ENCODE measurements at places on chromosomes 6 and 20.

DNA sequence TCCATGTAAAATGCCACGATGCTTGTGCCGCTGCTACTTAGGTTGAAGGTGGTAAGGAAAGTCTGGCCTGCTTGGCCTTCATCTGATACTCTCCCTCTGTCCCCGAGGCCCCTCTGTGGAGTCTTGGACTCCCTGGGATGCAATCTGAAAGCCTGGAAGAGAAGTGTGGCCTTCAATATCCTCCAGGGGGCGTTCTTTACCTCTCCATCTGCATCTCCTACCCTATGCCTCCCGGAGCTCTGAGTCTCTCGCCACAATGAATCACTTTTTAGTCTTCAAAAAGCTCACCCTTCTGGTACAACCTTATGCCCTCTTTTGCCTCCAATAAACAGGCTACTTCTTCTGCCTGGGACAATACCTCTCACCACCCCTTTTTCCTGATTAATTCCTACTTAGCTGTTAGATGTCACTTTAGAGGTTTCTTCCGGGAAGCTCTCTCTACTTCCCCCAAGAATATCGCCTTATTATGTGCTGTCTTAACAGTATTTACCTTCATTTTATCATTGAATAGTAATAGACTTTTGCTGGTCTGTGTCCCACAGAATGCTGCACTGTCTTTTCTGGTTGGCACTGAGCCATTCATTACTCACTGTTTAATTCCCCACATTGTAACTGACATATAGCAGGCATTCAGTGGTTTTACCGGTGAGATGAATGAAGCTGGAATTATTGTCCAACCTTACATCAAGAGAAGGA lies 13.9 kb upstream of the ATG5 start:
- peak; percentile 19 for DNase-seq
- no peaks in the 10 kb centered on the region for H3K36me3 ChIP-seq
- H3K27ac ChIP-seq = no peak overlapping the region

DNA sequence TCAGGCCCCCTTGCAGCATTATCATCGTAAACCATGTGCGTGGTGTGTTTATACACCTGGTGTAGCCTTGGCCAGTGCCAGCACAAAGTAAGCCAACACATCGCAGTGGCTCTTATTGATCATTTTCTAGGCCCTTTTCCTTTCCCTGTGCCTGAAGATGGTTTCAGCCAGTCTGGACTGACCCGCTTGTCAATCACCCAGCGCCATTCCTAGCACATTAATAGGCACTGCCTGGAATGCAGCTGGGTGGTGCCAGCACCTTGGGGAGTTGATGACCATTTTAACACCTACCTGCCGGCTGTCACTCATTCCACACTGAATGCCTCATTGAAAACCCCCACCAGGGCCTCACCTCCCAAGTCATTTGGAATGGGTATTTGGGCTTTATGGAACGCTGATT lies 4.9 kb upstream of the UQCC2 start:
- H3K36me3 ChIP-seq = no peaks in the 10 kb centered on the region
- no peak overlapping the region for H3K27ac ChIP-seq
- H3K4me3 ChIP-seq = no peak overlapping the region
- H3K27me3 ChIP-seq = no peaks in the 10 kb centered on the region

DNA sequence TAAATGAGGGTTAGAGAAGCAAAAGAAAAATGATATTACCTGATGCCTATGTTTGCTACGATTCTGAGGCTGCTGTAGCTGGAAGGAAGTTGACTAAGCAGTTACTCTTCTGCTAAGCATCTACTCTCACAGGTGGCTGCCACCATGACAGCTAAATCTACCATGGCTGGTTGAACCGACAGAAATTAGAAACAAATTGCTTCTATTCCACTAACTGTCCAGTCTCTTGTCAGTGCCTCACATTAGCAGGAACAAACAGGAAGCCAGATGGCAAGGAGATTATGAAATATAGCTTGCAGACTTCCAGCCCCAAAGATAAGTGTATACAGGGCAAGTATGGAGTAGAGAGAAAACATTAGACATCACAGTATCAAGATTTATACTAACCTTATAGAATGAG lies 59.4 kb upstream of the TMEM200A start:
- H3K36me3 ChIP-seq = no peaks in the 10 kb centered on the region
- no peaks in the 10 kb centered on the region for H3K27me3 ChIP-seq
- DNase-seq = no peak
- no peaks in the 10 kb centered on the region for H3K4me1 ChIP-seq
- no peak overlapping the region for H3K27ac ChIP-seq
- no peak overlapping the region for H3K4me3 ChIP-seq

- peaks cover 14% of the 10 kb centered on the region for H3K4me1 ChIP-seq
- H3K27me3 ChIP-seq = no peaks in the 10 kb centered on the region
- peak overlapping the region; percentile 93 for H3K4me3 ChIP-seq
Observed at GRCh38 chr20:50730765-50731054, 670 bp upstream of the PARD6B start.

GRCh38 chr6:106825156-106825555 lies 149.4 kb downstream of the CD24 start:
- H3K36me3 ChIP-seq = no peaks in the 10 kb centered on the region
- no peak for DNase-seq
- H3K27ac ChIP-seq = no peak overlapping the region

DNA sequence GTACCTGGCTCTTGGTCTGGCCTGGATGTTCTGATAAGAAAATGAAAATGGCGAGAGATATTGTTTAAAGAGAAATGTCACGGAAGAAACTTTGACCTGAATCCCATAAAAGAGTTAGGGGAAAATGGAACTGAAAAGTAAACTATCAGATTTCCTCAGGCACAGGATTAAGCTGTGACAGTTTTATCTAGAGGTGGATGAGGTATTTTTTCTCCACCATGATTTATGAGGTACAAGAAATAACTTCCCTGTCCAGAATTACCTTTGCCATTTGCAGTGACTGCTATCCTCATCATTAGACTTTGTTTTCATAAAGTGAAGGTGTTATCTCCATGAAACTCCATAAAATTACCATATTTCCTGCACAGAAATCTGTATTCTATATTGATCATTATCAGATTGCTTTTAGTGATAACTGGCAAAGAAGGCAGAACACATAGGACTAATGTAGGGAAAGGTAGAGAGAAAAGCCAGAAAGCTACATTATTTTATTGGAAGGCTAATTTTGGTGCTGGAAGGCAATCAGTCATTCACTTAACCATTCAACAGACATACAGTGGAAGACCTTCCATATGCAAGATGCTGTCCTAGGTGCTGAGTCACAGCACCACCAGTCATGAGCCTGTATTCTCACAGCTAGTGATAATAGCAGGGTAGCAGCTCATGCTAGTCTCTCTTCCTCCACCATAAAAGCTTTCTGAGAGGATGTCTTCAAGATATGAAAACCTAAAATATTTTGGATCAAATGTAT lies 427.3 kb upstream of the CITED2 start:
- H3K36me3 ChIP-seq = no peaks in the 10 kb centered on the region
- H3K4me3 ChIP-seq = no peak overlapping the region

DNA sequence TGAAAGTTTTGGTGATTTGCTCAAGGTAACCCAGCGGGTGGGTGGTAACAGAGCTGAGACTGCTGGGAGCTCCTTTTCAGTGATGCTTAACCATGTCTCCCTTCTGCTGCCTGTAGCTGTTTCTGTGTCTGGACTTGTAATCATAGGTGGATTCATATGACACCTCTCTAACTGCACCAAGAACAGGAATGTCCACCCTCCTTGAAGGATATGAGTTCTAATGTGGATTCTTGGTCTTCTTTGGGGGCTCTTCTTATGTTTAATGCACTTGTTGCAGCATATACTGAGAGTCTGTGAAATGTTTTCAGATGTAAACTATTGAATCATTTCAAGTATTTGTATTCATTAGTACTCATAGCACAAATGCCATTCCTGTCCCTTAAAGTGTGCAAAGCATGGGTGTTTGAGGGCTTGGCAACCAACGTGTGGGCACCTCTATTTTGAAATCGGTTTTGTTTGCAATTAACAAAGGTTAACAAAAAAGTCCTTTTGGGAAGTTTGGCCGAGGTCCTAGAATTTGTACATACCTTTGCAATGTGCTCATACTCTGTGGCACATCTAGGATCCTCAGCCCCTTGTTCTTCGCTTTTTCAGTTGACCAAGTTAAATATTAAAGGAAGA lies 138.0 kb downstream of the SOX4 start:
- H3K27ac ChIP-seq = no peak overlapping the region
- no peak overlapping the region for H3K4me3 ChIP-seq
- H3K36me3 ChIP-seq = no peaks in the 10 kb centered on the region

GRCh38 chr6:11428895-11429294 lies 108.7 kb upstream of the TMEM170B start:
- peak overlapping the region; percentile 70 for H3K27ac ChIP-seq
- H3K4me3 ChIP-seq = no peak overlapping the region
- H3K27me3 ChIP-seq = no peaks in the 10 kb centered on the region
- H3K36me3 ChIP-seq = no peaks in the 10 kb centered on the region
- peaks cover 44% of the 10 kb centered on the region for H3K4me1 ChIP-seq

DNA sequence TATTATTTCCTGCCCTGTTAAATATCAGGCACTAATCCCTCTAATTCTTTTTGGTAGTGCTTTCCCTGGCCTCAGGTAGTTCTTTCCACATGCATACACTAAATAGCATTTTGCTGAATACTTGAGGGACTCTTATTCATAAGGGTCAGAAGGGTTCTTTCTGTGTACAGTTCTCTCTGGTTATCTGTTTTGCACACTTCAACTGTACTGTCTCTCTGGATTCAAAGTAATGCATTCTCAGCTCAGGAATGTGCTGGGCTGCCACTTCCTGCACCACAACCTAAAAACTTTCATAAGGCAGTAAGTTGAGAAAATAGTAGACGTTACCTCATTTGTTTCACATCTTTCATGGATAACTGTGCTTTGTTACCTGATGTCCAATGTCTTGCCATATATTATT lies 32.1 kb downstream of the C6orf141 start:
- DNase-seq = no peak
- H3K4me3 ChIP-seq = no peak overlapping the region
- no peak overlapping the region for H3K27ac ChIP-seq
- no peaks in the 10 kb centered on the region for H3K4me1 ChIP-seq
- no peaks in the 10 kb centered on the region for H3K27me3 ChIP-seq

DNA sequence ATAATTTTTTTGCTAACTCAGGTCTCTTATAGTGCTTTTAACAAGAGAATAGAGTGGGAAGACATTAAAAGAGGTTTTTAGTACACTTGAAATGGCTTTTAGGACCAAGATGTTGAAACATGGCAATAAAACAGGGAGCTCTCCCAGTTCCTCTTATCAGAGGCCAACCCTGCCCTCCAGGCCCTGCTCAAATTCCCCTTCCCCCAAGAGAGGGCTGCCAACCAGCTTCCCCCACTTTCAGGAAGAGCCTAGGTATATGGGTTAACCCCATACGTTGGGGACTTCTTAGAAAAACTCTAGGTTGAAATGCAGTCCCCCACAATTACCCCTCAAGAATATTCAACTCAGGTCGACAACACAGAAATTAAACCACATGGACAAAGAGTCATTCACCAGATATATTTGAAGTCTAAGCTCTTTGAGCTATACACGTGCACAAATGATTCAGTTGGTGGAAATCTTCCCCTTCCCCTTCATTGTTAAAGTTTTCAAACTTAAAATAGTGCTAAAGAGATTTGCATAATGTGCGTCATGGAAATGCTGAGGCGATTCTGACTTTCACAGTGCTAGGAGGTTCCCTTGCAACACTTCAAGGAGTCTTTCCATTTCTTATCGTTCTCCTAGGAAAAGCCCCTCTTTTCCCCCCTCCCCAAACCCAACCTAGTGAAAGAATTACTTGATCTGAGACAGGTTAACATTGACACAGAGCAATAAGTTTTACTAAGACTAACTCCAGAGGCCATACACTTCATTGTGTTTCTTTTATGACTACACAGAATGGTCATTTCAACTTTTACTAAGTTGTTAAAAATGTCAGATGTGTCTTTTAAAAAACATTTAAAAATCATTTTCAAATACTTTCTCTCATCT lies 49.8 kb upstream of the ENPP5 start:
- H3K36me3 ChIP-seq = no peaks in the 10 kb centered on the region
- peaks cover 5% of the 10 kb centered on the region for H3K4me1 ChIP-seq

DNA sequence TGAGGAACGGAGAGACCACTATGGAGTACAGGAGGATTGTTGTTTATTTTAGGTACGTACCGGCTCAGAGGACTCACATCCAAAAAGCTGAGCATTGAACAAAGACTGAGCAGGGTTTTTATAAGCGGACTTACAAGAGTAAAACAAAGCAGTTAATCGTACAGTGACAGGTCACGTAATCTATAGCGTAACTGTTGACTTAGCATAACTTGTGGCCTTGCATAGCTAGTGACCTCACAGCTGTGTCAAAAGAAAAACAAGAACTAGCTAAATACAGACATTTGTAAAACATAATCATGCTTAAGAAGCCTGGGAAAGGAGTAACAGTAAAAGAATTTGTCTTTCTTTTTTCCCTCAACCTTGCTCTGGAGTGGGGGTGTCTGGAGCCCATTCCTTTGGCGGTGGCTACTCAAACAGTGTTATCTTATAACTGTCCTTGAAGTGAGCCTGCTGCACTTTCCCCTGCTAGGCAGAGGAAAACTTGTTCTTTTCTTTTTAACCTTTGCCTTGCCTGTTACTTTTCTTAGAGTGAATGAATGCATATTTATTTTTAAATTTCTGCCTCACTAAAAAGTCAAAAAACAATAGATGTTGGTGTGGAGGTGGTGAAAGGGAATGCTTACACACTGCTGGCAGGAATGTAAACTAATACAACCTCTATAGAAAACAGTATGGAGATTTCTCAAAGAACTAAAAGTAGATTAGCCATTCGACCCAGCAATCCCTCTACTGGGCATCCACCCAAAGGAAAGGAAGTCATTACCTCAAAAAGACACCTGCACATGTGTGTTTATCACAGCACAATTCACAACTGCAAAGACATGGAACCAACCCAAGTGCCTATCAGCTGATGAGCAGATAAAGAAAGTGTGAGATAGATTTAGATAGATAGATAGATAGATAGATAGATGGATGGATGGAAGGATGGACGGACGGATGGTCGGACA lies 109.0 kb downstream of the TAF4 start:
- H3K4me3 ChIP-seq = no peak overlapping the region
- no peak for DNase-seq
- no peaks in the 10 kb centered on the region for H3K27me3 ChIP-seq
- H3K36me3 ChIP-seq = no peaks in the 10 kb centered on the region

DNA sequence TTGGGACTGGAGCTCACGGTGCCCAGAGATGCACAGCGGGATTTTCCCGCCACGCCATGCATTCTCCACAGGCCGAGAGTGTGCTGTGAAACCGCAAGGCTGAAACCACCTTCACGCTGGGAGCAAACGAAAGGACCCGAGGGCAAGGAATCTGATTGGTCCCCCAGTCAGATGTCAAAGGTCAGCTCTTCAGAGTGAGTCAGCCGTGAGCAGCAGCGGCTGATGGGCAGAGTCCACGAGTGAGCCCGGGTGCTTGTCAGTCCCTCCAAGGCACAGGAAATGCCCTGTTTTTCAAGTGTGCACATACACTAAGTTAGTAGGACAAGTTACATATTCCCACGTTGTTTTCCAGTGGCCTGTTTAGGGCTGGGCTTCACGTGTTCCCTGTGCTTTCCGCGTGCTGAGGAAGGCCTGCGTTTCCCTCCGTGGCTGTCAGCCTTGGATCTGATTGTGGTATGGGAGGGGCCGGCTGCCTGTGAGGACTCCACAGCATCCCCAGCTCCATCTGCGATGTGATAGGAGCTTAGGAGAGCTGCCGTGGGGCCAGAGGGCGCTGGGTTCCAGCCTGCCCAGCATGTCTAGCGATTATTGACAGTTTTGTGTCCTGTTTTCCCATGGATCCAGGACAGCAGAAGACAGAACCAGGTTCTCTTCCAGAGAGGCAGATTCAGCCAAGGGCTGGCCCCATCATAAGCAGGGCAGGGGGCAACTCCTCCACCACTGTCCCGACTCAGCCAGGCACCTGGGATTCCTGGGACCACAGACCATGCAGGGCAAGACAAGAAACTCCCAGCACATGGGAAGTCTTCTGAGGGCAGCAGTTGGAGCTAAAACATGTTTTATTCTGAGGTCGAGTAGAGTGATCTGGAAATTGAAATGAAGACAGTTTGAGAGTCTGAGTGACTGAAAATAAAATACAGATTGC lies 38.2 kb upstream of the FRMD1 start:
- DNase-seq = no peak
- no peak overlapping the region for H3K27ac ChIP-seq
- H3K4me1 ChIP-seq = no peaks in the 10 kb centered on the region
- H3K4me3 ChIP-seq = no peak overlapping the region
